NCI-H524 treated with DMSO at 0.1 percent for 48 hours (cell line): ENCODE measurements at places on chromosomes 11 and 22.

- no peak for DNase-seq
Observed at GRCh38 chr11:110728883-110729282, 16.6 kb upstream of the ARHGAP20 start.

DNA sequence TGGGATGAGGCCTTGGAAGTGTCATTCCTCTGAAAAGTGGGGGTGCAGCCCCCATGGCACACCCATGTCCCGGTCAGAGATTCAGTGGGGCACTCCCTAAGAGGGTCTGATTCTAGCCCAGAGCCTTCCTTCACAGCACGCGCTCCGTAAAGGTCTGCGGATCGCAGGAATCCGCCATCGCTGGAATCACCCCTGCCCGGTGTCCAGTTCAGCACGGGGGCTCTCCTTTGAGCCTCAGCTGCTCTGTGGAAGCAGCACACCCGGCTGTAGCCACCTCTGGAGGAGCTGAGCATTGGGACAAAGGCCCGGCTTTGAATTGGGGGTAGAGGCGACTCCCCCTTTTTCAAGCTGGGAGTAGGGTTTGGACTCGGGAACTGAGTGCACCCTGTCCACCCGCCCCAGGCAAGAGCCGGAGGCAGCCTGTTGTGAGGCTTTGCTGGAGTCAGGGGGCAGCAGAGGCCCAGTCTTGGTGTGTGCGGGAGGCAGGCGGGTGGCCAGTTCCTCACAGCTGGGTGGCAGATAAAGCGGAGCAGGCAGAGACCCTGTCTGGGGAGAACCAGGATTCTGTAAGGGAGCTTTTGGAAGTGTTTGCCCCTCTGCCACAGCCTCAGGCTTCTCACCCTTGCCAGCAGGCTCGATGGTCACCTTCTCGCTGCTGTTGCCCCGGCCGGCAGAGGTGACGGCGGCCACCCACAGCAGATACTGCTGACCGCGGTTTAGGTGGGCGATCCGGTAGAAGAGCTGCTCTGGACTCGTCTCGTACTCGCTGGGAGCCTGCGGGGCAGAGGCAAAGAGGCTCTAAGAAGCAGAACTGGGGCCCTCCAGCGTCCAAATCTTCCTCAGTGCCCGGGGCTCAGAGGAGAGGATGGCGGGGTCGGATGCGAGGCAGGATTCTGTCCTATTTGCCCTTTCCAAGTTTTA lies 115.9 kb downstream of the CEP164 start:
- peak; percentile 27 for DNase-seq

DNA sequence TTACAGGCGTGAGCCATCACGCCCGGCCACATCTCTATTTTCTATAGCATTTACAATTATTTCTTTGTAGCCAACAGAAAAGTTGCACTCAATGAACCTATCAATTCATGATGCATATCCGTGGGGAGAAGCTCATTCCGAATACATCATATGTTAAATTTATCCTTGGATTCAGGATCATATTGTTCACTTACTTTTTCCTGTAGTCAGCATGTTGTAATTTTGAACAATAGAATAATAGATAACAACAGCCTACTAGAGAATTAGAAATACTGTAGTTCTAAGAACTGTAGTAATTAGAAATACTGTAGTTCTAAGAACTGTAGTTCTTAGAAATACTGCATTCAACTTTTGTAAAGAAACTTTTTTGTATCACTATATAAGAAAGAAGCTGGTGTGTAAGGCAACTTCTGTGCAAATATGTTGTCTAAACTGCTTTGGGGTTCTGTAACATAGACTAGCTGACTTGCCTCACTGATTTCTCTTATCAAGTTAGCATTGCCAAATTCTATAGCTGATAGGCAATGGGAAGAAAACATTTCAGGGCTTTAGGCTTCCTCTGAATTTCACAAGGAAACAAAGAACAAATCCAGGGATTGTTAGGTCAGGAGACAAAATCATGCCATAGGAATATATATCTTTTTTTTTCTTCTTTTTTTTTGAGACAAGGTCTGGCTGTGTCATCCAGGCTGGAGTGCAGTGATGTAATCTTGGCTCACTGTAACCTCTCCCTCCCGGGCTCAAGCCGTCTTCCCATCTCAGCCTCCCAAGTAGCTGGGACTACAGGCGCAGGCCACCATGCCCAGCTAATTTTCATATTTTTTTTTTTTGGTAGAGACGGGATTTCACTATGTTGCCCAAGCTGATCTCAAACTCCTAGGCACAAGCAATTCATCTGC lies 91.9 kb downstream of the CSTPP1 start:
- no peak for DNase-seq

- no peak for DNase-seq
Observed at GRCh38 chr22:47201186-47201995, 438.9 kb downstream of the TBC1D22A start.

- no peak for DNase-seq
Observed at GRCh38 chr11:34266090-34266912, 91.5 kb downstream of the ABTB2 start.

DNA sequence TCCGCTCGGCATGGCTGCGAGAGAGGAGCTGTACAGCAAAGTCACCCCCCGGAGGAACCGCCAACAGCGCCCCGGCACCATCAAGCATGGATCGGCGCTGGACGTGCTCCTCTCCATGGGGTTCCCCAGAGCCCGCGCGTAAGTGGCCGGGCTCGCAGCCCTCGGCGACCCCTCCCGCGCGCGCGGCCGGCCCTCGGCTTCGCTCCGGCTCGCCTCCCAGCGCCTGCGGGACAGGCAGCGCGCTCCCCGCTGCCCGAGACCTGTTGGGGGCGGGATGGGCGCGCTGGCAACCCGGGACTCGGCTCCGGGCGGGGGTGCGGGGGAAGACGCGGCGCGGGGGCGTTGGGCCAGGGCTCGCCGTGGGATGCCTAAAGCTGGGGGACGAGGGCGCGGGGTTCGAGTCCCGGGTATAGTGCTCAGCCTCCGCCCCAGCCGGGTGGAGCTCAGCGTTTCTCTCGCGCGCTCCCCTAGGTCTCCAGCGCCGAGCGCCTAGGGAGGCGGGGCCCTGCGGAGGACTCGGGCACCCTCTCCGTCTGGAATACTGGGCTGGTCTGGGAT lies 630 bp downstream of the UBASH3B start:
- DNase-seq: no peak

GRCh38 chr22:22590136-22590891 lies 31.2 kb upstream of the PRAME start:
- peak; percentile 68 for DNase-seq

DNA sequence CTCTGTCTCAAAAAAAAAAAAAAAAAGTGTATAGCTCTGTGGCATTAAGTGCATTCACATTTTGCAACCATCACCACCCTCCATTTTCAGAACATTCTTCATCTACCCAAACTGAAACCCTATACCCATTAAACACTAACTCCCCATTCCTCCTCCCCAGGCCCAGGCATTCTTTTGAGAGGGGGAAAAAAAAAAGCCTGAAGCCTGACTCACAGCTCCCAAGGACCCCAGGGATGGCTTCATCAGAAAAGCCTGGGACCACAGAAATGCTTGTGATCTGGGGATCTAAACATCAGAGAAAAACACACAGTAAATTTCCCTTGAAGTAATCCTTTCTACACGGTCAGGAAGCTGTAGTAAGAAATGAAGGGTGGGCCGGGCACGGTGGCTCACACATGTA lies 10.7 kb upstream of the GTSE1 start:
- no peak for DNase-seq

GRCh38 chr11:59173964-59174663 lies 2.2 kb downstream of the DTX4 start:
- no peak for DNase-seq

- no peak for DNase-seq
Observed at GRCh38 chr11:43986327-43986726, 43.9 kb downstream of the C11orf96 start.

- no peak for DNase-seq
Observed at GRCh38 chr11:72548463-72548862, 114.1 kb upstream of the CLPB start.

DNA sequence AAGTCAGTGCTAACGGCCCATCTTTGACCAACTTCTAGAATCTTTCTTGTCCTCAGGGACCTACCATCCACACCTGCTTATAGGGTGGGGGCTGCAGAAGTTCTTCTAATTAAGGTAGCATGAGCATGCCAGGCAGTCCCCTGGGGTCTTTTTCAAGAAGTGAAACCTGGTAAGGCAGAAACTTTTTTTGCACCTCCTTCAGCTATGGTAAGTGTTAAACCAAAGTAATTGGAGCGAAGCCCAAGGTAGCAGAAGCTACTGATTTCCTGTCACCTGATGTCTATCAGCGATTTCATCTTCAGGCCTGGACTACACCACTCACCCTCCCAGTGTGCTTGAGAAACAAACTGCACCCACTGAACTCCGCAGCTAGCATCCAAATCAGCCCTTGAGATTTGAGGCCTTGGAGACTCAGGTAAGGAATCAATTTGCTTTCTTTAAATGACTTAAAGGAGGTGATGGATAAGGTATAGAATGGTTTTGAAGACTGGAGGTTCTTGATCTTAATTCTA lies at the start of gene MS4A1:
Gene MS4A1 (plus strand): TSS at position 317 of the 512 bp plus-strand sequence. CDS start 6,528 bp downstream, outside the sequence.
- no peak for DNase-seq

- no peak for DNase-seq
Observed at GRCh38 chr11:78192911-78193351, 4.2 kb downstream of the USP35 start.

GRCh38 chr11:73466643-73467042 lies 90.4 kb downstream of the RELT start:
- DNase-seq: no peak

DNA sequence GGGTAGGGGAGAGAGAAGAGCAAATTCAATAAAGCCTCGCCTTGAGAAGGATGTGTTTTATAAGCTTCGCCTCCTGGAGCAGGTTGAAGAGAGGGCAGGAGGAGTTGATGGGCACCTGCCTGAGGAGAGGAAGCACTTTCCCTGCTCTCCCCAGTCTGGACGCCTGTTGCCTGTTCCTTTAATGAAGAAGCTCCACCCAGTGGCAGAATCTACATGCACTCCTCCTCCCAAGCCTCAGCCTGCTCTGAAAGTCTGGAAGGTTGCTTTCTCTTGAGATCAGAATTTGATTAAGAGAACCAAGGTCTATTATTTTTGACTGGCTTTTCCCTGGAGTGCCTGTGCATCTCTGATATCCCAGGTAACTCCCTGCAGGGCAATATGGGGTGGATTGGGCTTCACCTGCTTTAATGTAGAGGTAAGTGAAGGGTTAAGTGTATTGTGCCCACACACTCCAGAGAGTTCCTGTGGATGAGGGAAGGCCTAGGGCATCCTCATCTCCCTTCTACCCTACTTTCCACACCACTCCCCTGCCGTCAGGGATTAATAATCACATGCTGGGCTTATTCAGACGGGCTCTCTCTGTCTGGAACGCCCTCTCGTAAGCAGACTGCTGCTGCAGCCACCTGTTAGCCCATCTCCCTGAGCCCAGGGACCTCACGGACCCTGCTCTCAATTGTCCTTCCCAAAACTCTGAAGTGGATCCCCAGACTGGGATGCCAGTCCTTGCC lies 22.3 kb downstream of the NTM start:
- DNase-seq: peak; percentile 67

DNA sequence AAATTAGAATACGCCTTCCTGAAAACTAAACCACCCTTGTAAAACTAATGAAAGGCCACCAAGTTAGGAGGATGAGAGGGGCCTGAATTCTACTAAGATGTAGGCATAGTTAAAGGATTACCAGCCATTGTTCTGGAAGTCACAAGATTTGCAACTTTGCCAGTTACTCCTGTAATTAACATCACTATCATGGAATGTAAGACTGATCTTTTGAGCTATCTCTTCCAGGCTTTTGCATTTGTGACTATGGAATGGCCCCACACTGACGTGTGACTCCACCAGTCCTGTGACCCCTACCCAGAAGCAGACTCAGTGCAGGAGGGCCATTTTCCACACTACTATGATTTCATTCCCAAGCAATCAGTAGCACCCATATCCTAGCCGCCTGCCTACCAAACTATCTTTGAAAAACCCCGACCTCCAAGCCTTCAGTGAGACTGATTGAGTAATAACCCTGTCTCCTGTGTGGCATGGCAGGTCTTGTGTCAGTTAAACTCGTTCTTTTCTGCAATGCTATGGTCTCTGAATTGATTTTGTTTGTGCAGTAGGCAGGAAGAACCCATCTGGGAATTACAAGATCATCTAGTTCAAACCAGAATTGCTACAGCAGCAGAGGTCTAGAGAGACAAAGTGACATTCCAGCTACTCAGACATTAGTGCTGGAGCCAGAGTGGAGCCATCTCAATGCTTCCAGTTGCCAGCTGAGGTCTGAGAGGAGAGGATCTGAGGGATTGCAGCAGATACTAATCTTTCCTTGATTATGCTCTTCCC lies 1.9 kb upstream of the CTSF start:
- DNase-seq: no peak

- no peak for DNase-seq
Observed at GRCh38 chr11:24588081-24588480, 91.2 kb downstream of the LUZP2 start.

GRCh38 chr22:31337178-31337577 lies 9.0 kb downstream of the PATZ1 start:
- DNase-seq: no peak

DNA sequence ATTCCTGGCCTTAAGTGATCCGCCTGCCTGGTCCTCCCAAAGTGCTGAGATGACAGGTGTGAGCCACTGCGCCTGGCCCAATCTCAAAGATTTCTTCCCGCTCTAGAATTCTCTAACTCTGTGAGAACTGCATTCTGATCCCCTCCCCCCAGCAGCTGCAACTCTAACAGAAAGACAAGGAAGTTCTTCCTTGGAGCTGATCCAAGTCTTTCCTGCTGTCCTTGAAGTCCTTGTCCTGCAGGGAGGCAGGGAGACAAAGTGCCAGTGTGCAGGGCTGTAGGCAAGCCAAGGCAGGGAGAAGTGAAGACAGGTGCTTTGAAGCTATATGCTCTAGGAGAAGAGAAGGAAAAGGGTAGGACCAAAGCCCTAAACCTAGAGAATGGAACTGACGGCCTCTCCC lies 9.5 kb upstream of the GGA1 start:
- DNase-seq: no peak

GRCh38 chr11:116353589-116353988 lies 419.2 kb downstream of the BUD13 start:
- DNase-seq: no peak

- DNase-seq: no peak
Observed at GRCh38 chr11:210803-211180, 3.3 kb downstream of the RIC8A start.

GRCh38 chr11:110525883-110526282 lies 96.1 kb downstream of the FDX1 start:
- no peak for DNase-seq

- DNase-seq: no peak
Observed at GRCh38 chr11:2566223-2567025, 121.6 kb downstream of the KCNQ1 start.

GRCh38 chr11:59186130-59186594 lies 14.2 kb downstream of the DTX4 start:
- DNase-seq: no peak

- DNase-seq: no peak
Observed at GRCh38 chr11:6022956-6023355, 7.6 kb downstream of the OR56A1 start.

DNA sequence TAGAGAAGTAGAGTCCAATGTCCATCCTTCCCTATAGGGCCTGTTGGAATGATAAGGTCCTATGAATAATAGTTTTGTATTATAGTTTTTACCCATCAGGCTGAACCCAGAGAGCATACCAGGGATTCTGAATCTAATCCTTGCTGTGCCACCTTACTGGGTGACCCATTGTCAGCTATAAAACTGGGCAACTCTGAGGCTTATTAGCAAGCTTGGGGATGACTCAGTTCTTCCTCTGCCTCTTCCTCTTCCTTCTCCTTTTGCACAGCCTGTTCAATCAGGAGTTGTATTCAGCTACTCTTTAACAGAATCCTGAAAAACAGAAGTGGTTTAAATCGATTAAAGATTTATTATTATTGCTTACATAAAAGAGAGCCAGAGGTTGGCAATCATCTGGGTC lies 8.9 kb downstream of the HEPHL1 start:
- DNase-seq: no peak
